Eye (tissue), 1 donor: ENCODE measurements at places on chromosomes 4 and X.

DNA sequence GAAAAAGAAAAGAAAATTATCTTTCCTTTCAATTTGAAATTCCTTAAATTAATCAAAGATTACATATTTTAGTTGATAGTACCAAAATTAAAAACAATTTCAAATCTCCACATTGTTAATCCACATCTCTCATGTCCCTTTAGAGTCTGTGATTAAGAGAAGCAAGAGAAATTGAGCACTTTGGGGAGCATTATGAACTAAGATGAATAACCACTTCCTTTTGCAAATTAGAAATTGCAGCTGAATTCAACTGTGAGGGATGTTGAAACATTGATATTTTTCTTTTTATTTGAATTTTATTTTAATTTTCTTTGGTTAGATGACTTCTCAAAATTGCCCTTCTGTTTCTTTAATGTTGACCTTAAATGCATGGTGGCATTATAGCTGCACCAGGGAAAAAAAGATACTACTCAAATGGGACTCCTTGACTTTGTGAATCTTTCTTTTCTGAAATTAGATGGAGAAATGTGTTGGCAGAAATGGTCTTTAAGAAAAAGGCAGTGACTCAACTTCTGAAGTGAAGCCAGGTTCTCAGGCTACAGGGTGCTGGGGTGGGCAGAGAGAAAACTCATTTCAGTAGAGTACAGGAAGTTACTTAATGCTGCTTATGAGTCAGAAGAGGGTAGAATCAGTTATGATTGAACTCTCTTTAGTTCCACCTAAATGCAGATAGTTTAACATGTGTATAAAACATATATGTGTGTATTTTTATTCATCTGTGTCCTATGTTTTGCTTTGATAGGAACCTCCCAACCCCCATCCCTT lies 92.0 kb upstream of the TNIP3 start:
- no peak for DNase-seq

GRCh38 chr4:186878203-186878776 lies 154.6 kb upstream of the FAT1 start:
- no peak for DNase-seq

- DNase-seq, result no peak
Observed at GRCh38 chr4:187491286-187491685, 504.3 kb upstream of the ZFP42 start.

- peak; percentile 17 for DNase-seq
Observed at GRCh38 chr4:126957556-126957955, 675.2 kb upstream of the INTU start.

GRCh38 chr4:8649631-8650361 lies 57.2 kb downstream of the CPZ start:
- DNase-seq, result peak; percentile 91

DNA sequence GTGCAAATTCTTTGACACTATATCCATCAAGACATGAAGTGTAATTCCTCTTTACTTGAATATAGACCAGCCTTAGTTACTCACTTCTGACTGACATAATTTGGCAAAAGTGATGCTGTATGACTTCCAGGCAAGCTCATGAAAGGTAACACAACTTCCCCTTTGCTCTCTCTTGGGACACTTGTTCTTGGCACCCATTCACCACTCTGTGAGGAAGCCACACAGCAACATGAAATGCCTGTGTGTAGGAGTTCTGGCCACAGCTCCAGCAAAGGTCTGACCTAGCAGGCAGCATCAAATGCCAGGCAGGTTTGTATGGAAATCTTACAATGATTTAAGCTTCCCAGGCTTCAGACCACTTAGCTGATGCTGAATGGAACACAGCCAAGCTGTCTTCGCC lies 280.3 kb downstream of the PDHA2 start:
- no peak for DNase-seq

DNA sequence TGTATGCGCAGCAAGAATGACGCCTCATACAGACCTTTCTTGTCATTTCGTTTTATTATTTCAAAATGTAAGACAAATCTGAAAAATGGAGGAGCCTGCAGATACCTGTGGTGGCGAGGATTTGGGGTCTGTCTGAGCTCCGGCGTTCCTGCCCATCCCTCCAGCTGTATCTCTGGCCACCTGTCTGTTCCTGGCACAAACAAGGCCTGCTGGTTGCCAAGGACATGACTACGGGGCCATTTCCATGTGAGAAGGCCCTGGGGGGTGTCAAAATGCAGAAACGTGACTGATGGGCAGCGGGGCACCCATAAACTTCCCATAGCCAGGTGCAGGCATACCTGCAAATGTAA lies 591 bp upstream of the TSPAN7 start:
- DNase-seq, result no peak

DNA sequence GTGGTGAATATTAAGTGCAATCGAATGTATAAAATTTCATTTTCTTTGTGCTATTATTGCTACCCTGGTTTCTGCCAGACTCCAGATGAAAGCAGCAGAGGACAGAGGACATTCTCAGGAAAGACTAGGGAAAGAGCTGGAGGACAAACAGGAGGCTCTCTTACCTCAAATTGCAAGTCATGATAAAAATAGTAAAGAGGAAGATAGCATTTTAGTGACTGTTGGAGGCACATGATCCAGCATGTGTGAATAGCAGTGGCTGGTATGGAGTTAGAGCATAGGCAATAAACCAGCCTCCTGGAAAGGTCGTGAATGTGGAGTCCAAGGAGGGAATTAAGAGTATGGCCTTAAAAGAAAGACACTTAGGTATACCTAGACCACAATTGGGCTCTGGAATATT lies 1040.0 kb downstream of the STPG2 start:
- no peak for DNase-seq

- no peak for DNase-seq
Observed at GRCh38 chrX:22343192-22343591, 70.5 kb downstream of the CBLL2 start.

GRCh38 chr4:145552181-145552822 lies 66.9 kb upstream of the MMAA start:
- DNase-seq, result no peak

DNA sequence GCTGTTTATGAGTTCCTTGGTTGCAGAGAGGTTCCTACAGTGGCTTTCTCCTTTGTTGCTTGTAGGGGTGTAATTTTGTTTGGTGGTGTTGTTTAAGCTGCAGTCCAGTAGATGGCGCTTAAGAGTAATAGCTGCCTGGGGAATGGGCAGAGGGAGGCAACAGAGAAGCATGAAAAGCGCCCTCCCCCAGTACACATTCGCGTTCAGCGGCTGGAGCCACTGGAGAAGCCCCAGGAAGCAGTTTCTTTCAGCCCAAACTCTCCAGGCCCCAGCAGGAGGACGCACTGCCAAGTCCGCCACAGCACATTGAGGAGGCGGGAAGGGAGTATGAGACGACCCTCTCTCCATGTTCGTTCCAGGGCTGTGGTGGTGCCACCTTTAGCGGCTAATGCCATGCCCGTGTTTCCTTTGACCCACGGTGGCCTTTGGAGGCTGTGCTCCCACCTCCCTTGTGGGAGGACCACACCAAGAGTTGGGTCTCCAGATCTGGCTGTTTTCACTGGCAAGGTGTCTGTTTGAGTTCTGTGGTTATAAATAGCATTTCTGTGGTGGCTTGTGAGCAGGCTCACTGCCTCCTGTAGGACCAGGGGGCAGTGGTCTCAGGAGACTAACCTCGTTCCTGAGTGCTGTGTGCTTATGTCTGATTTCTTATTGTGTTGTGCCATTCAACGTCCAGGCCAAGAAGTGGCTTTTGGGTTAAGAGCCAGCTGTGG lies 252.3 kb downstream of the ARHGAP10 start:
- peak; percentile 60 for DNase-seq

DNA sequence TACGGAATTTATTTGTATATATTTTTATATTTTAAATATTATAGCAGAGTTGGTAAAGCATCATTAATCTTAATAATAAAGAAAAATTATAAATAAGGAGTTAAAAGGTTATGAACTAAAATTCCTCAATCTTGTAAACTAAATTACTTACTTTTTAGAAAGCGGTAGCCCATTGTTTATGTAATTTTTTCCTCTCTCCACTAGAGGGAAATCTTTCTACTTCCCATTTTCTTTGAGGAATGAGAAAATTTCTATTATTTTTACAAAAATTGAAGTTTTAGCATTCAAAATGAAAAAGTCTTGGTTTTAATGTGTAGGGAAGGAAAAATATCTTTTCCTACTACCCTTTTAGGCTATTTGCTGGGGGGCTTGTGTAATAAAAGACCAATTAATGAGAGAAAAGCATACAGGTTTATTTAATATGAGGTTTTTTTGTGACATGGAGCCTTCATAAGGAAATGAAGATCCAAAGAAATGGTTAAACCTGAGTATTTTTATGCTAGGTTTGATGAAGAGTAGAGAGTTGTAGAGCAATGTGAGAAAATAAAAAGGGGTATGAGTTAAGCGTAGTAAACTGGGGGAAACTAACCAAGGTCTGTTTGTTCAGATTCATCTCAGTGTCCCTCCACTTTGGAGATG lies 68.7 kb upstream of the ADAD1 start:
- peak; percentile 8 for DNase-seq

DNA sequence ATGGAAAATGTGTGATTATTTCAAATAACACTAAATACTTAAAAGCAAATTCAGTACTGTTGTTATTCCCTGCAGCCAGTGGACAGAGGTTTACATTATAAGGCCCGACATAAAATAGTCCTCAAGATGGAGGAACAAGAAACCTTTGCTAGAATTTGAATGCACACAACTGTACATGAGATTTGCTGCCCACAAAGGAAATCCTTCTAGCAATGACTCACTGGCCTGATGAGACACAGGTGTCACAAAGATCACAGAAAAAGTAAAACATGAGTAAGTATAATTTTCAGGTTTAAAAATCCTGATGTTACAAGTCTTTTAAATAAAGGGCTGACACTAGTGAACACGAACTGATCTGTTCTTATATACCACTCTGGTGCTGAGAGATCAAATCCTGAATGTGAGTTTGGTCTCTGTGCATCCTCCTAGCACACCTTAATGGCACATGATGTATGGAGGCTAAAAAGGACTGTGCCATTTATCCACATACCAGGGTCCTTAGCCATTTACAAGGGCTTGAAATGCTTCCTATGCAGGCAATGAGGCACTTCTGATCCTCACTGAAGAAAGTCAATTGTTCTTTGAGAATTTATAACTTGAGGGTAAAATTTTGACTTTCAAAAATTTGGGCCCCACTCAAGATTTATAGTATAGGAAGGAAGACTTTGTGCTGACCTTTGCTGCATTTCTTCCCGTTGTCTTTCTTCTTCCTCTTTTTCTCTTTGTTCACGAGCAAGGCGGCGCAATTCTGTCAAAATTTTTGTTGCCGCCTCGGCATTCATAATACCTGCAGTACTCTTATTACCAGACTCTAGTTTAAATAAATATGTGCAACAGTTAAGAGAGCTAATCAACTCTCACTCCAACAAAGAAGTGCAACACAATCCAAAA lies 23.0 kb downstream of the MAP7D3 start:
- no peak for DNase-seq

DNA sequence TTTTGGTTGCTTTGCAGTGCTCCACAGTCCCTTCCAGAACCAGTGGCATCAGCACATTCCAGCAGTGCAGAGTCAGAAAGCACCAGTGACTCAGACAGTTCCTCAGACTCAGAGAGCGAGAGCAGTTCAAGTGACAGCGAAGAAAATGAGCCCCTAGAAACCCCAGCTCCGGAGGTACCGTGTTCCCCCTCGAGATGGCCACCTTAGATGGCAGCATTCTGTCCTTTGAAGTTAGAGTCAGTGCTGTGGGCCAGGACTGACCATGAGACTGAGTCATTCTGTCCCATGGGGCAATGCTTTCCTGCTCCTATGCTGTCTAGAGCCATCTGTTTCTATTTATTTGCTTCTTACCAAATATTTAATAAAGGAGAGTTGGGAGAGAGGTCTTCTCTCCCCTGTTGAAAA lies 112.3 kb downstream of the KLHL8 start:
- peak; percentile 44 for DNase-seq

DNA sequence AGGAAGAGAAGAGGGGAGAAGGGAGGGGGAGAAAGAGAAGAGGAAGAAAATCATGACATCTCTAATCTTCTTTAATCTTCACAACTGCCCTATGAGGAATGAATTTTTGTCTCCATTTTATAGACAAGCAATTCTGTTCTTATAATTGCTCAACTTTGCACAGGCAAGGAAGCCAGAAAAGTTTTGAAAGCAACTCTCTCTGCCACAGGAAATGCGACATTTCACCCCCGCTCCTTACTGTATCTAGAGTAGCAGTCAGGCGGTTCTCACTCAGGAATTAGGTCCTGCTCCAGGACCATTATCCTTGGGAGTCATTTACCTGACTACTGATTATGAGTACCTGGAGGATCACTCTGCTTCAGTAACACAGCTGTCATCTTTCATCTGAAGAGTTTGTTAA lies 69.2 kb upstream of the FAM9A start:
- no peak for DNase-seq

- DNase-seq, result no peak
Observed at GRCh38 chr4:142929526-142929925, 83.4 kb upstream of the INPP4B start.

DNA sequence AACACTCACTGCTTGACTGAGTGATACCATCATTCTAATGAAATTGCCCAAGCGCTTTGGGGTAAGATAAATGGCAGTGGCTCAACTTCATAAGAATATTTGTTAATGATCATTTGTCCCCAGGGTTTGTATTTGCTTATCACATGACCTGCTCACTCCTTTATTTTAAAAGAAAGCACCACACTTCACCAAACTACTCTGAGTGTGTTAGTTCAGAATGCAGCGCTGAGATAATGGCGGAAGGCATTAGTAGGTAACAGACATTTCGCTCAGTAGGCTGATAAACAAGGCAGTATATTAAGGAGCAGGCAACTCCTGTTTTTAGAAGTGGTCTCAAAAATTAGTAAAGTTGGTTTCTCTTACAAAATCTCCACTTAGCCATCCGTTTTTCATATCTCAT lies 1.6 kb downstream of the SNX25 start:
- no peak for DNase-seq

DNA sequence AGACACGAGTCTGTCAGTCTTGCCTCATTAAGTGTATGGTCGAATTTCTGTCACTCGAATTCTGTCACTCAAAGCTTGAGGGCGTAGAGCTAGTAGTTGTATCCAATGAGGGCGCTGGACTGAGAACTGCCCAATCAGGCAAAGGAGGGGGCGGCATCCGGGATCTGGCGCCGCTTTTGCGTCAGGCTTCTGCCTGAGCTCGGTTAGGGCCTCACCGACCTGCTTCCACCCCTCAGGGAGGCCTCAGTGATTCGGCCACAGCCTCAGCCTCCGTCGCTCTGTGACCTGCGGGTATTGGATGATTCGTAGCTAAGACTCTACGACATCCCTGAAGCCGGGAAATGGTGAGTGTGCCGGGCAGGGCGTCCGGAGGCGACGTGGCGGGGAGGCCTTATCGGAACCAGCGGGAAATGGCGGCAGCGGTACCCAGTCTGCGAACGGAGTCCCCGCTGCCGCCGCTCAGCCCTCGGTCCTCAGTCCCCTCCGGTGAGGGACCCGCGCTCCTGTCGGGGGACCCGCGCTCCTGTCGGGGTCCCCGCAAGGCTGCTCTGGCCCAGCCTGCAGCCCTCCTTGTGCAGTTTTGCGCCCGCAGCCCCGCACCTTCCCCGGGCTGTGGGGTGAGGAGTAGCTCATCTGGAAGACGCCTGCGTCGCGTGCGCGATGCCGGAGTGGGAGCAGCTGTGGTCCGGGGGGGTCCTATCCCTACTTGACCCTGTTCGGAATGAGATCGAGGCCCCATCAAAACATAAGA lies 88.3 kb downstream of the ZNF718 start:
- DNase-seq, result peak; percentile 92

- no peak for DNase-seq
Observed at GRCh38 chr4:24510091-24510490, 74.3 kb downstream of the DHX15 start.

- DNase-seq, result no peak
Observed at GRCh38 chrX:22053481-22053880, 21.4 kb downstream of the PHEX start.

GRCh38 chr4:94979621-94980020 lies 221.9 kb downstream of the BMPR1B start:
- peak; percentile 45 for DNase-seq

GRCh38 chr4:68209003-68209402 lies 36.5 kb downstream of the TMPRSS11B start:
- peak; percentile 5 for DNase-seq
